ENCODE measurements at places on chromosomes 12 and 14. TPM values are rescaled to one million over a fixed set of nuclear protein-coding genes. Genes with fewer than 3 reads are reported as not detected.

DNA sequence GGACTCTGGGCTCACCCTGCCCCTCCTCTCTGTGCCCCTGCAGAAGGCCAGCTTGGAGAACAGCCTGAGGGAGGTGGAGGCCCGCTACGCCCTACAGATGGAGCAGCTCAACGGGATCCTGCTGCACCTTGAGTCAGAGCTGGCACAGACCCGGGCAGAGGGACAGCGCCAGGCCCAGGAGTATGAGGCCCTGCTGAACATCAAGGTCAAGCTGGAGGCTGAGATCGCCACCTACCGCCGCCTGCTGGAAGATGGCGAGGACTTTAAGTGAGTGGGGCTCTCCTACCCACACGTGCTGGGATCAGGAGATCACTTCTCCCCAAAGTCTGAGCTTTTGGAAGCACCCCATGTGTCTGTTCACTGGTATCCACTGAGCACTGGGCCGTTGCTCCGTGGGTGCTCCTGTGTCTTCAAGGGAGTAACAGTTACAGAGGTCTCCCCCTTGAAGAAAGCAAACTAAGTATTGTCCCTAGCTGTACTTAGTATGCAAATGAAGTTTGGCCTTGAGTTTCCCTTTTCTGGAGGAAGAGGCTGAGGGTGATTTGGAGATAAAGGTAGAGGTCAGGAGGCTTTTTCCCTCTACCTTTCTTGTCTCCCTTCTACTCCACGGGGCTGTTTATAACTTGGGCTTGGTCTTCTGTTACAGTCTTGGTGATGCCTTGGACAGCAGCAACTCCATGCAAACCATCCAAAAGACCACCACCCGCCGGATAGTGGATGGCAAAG, 3.3 kb downstream of the KRT18 start:
- no peak overlapping the region for H3K4me3 ChIP-seq
- H3K36me3 ChIP-seq: no peaks in the 10 kb centered on the region
- no peak for DNase-seq
- H3K27me3 ChIP-seq: no peaks in the 10 kb centered on the region
- no peak overlapping the region for H3K27ac ChIP-seq
- peaks cover 8% of the 10 kb centered on the region for H3K4me1 ChIP-seq

The KRT5 gene
- total RNA-seq: 0.46 TPM

The ZNF410 gene
- 42.1 TPM for total RNA-seq

DNA sequence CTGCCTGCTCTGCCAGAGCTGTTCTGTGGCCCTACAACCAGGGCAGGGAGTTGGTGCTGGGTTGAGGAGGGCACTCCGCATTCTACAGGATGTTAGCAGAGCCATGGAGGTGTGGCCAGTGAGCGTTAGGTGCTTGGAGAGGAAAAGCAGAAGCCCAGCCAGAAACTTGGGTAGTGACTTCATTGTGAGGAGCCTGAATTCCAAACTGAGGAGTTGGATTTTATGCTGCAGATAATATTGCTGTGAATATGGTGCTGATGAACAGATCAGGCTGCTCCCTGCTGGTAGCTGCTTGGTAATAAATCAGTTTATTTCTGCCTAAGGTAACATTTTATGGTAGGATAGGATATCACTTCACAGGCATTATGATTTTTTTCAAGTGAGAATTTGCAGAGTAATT, 7.1 kb upstream of the CCDC175 start:
- H3K27me3 ChIP-seq: no peaks in the 10 kb centered on the region
- no peak overlapping the region for H3K4me3 ChIP-seq
- no peaks in the 10 kb centered on the region for H3K4me1 ChIP-seq

- H3K36me3 ChIP-seq: no peaks in the 10 kb centered on the region
- no peak overlapping the region for H3K4me3 ChIP-seq
- DNase-seq: no peak
- peaks cover 33% of the 10 kb centered on the region for H3K27me3 ChIP-seq
- H3K27ac ChIP-seq: no peak overlapping the region
- H3K4me1 ChIP-seq: no peaks in the 10 kb centered on the region
These were observed 58.7 kb downstream of the TUNAR start for GRCh38 chr14:95935228-95935822.

- DNase-seq: no peak
- H3K36me3 ChIP-seq: peaks cover 8% of the 10 kb centered on the region
- H3K4me1 ChIP-seq: peaks cover 36% of the 10 kb centered on the region
These were observed 50.6 kb downstream of the SMUG1 start for GRCh38 chr12:54138219-54138618.

GRCh38 chr14:100028990-100029677, 36.1 kb upstream of the EVL start:
- DNase-seq: no peak
- peaks cover 36% of the 10 kb centered on the region for H3K4me1 ChIP-seq
- no peaks in the 10 kb centered on the region for H3K36me3 ChIP-seq
- no peak overlapping the region for H3K4me3 ChIP-seq
- no peaks in the 10 kb centered on the region for H3K27me3 ChIP-seq

DNA sequence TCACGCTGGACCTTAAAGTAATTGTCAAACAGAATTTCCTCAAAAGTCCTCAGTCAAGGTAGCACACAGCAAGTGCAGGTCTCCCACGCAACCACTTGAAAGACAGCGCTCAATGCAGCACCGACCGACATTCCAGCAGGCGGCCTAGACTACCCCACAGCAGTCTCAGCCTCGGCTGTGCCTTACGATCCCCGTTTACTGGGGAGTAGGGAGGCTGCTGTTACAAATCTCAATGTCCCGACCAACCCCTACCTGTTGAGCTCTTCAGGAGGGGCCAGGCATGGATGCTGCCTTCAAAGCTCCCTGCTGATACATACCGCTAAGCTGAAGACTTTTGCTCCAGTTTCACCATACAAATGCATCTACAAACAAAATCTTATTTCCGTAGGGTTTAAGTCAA, 21.8 kb downstream of the VPS37B start:
- DNase-seq: no peak
- H3K4me3 ChIP-seq: no peak overlapping the region
- no peaks in the 10 kb centered on the region for H3K27me3 ChIP-seq
- peaks cover 15% of the 10 kb centered on the region for H3K36me3 ChIP-seq
- peaks cover 97% of the 10 kb centered on the region for H3K4me1 ChIP-seq

The SLC25A47 gene
- total RNA-seq: not detected

The FAIM2 gene
- 7.2 TPM for total RNA-seq

DNA sequence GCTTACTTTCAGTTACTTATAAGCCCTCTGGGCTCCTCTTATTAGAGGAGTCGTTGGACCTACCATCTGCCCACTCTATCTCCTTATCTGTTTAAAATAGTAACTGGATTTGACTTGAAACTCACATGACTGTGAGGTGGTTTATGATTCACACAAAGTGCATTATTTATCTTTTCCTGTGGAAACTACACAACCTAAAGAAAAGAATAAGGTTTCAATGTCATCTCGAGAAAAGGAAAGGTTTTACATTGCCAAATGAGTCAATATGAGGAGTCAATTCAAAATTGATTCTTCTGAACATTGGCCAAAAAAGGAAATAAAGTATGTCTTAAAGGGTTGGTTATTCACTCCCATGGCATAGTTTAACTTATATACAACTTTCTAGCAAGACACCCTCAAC, 225.0 kb upstream of the G2E3 start:
- no peaks in the 10 kb centered on the region for H3K27me3 ChIP-seq
- no peak overlapping the region for H3K4me3 ChIP-seq
- no peaks in the 10 kb centered on the region for H3K4me1 ChIP-seq

The CDCA3 gene
- total RNA-seq: 1.7 TPM

DNA sequence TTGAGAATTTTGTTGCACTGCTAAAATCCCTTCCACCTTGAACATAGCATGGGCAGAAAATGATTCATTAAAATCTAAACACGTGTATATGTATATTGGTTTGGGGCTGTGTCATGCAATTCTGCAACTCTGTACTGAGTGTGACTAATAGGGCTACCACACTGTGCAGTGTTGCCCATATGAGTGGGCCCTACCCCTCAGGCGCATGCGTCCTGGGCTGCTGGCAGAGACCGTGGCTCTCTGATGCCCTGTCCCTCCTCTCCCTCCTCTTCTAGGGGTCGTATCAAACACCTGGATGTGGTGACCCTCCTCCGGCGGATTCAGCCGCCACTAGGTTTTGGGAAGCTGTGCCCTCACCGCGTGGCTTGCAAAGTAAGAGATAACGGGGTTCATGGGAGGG, 128.4 kb upstream of the FKBP4 start:
- no peak overlapping the region for H3K27ac ChIP-seq
- no peaks in the 10 kb centered on the region for H3K4me1 ChIP-seq
- peaks cover 93% of the 10 kb centered on the region for H3K36me3 ChIP-seq
- no peaks in the 10 kb centered on the region for H3K27me3 ChIP-seq
- no peak for DNase-seq

DNA sequence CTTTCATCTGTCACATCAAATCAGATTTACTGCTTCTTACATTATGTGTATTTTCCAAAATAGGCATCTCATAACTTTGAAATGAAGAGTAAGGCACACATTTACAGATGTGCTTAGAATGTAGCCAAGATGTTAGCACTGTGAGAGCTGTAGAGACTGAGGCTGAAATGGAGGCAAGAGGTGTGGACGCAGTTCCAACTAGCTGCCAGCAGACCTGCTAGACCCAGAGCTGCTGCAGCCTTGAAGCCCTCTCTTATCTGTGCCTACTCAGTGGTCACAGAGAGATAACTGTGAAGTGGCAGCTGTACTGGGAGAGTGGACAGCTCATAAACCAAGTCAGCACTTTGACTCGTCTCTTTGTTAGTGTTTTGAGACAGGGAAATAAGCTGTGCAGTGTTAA, 470.9 kb downstream of the CCER1 start:
- no peaks in the 10 kb centered on the region for H3K4me1 ChIP-seq
- H3K4me3 ChIP-seq: no peak overlapping the region
- DNase-seq: no peak
- no peaks in the 10 kb centered on the region for H3K27me3 ChIP-seq

The OAS2 gene
- total RNA-seq: 8.4 TPM

DNA sequence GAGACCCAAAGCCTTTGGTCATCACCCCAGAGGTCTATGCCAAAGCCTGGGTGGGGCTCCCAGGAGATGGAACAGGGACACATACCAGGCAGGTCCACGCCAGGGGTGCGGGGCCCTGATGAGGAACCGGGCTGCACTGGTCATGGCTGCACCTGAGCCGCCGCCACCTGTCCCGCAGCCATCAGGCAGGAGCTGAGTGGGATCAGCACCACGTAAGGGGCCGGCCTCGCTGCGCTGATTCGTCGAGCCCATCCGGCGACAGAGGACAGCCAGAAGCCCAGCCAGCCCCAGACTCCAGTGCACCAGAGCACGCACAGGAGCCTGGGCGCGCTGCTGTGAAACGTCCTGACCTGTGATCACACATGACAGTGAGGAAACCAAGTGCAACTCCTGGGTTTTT, 15.9 kb downstream of the DEGS2 start:
- H3K27ac ChIP-seq: no peak overlapping the region
- no peak for DNase-seq
- peaks cover 37% of the 10 kb centered on the region for H3K4me1 ChIP-seq
- H3K27me3 ChIP-seq: no peaks in the 10 kb centered on the region

The HAL gene
- not detected for total RNA-seq

DNA sequence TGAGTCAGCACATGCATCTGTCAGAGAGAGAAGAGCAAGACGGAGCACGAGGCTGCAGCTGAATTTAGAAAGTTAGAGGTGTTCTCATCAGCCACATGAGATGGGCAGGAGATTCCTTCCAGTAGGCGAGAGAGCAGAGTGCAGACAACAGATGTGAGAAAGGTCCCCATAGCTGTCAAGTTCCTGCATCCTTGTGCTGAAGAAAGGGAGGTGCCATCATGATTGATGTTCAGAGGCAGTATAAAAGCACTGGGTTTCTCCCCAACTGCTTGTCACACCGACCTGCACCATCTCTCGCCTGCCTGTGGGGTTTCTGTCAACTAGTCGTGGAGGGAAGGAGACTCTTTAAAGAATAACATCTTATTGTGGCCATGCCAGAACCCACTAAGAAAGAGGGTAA, at the start of gene MYBPC1:
Gene MYBPC1 (plus strand): TSS at position 272 of the 400 bp plus-strand sequence. CDS start 100 bp downstream, at position 372.
- H3K27ac ChIP-seq: no peak within 1 kb of the TSS
- H3K27me3 ChIP-seq: no peaks in the 10 kb centered on the region
- H3K36me3 ChIP-seq: no peaks in the 10 kb centered on the region
- no peaks in the 10 kb centered on the region for H3K4me1 ChIP-seq
- H3K4me3 ChIP-seq: no peak within 1 kb of the TSS
- DNase-seq: no peak

The CPNE8 gene
- total RNA-seq: 22.2 TPM

The SIX6 gene
- total RNA-seq: not detected

The OTX2 gene
- not detected for total RNA-seq

The HHIPL1 gene
- 9.1 TPM for total RNA-seq

Measured in esophagus muscularis mucosa (tissue), 4 donors.